ENCODE measurements at places on chromosomes 16 and 17.

- peak; percentile 39 for DNase-seq
Observed at GRCh38 chr17:36135465-36135864, 31.8 kb downstream of the CCL4 start.

- DNase-seq, result peak; percentile 63
Observed at GRCh38 chr16:3618769-3619141, 7.3 kb upstream of the SLX4 start.

DNA sequence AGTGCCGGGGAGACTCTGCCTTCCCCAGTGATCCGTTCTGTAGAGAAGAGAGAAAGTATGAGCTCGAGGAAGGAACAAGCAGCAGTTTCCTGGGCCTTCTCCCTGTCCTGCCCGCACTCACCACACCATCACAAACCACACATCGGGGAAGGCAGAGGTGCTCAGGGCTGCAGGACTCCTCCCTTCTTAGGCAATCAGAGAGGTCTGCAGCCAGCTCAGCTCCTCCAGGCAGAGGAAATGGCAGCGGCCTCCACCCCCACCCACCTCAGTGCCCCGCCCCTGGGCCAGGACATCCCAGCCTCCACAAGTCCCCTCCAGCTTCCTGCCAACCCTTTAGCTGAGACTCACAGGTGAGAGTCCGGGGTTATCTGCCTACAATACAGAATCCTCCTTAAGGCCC, 2.0 kb downstream of the ZNF319 start:
- DNase-seq, result peak; percentile 96

DNA sequence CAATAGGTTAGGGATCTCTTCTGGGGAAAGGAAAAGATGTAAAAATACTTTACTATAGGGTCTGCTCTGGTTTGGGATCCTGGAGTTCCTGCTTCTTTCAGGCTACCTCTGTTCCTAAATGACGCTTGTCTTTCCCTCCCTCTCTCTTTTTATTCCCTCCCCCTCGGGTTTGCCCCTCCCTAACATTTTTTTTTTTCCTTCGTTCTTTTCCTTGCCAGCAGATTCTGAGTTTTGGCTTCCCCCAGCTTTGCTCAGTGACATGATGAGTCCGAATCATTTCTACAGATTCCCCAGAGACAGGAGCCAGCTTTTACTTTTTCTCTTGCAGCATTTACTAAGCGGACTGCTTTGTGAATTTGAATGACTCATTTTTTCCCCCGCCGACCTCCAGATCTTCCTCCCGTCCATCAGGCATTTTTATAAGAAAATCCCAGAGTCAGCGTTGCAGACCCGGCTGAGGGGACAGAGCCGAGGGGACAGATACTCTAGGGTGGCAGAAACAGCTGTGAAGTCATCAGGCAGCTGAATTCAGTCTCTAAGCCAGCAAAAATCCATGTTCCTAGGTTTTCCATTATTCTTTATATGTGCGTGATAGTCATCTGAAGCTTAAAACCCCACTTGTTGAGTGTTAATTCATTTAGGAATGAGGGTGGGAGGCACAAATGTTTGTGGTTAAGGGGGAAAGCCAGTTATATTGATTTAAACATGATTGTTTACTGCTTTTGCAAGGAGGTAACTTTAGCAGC, at the start of gene TMEM100:
TSS of gene TMEM100 (minus strand) at position 123 of the 746 bp plus-strand sequence. CDS start 1,794 bp downstream, outside the sequence.
- peak; percentile 82 for DNase-seq

- no peak for DNase-seq
Observed at GRCh38 chr17:4560837-4561256, 470 bp upstream of the GGT6 start.

GRCh38 chr17:16286009-16286946, 67.0 kb downstream of the CENPV start:
- DNase-seq, result peak; percentile 98

- DNase-seq, result peak; percentile 29
Observed at GRCh38 chr16:22008215-22009059, 526 bp downstream of the MOSMO start.

- no peak for DNase-seq
Observed at GRCh38 chr17:21417921-21418320, 41.8 kb downstream of the KCNJ12 start.

- no peak for DNase-seq
Observed at GRCh38 chr16:15518381-15519351, 84.3 kb downstream of the BMERB1 start.

DNA sequence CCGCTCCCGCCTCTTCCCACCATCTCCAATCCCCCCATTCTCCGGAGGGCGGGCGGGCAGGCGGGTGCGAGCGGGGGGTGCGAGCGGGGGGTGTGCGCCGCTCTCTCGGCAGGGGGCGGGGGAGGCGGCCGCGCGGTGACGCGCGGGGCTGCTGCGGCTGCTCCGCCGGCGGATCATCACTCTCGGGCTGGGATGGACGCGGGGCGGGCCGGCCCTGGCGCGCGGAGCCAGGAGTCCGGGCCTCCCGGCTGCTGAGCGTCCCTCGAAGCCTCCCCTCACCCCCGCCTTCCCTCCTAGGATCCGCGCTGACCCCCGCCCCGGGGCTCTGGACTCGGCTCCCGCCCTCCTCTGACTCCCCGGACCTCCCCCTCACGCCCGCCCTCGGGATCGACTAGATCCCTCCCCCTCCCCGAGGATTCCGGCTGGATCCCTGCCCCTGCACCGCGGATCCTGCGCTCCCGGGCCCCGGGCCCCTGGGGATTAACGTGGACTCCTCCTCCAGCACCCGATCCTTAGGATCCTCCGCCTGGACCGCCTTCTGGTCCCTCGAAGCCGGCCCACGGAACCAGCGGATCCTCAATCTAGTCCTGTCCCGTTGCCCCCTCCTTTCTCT, 946 bp upstream of the TMEM256 start:
- DNase-seq, result peak; percentile 13

DNA sequence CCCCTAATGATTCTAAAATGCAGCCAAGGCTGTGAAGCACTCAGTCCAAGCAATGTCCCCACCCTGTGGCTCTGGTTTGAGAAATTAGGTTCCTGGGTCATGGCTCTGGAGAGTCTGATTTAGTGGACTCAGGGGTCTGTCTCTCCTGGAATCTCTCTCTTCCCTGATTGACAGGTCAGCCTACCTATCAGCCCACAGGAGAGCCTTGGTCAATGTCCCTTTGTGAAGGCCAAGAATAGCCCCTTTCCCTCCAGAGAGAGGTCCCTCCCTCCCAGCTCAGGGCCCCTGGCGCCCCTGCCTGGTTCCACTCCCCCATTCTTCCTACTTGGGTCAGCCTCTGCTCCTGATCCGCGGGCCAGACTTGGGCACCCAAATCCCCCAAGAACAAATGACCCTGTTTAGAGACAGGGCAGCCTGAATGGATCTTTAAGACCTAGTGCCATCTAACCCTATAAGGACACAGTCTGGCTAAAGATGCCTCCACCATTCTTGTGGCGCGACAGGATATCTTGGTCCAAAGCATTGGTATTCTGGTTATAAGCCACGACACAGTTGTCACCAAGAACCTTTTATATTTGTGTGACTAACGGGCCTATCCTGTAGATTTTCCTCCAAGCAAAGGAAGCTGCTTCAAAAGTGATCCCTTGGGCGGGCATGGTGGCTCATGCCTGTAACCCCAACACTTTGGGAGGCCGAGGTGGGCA, 38.3 kb upstream of the PRSS54 start:
- no peak for DNase-seq

DNA sequence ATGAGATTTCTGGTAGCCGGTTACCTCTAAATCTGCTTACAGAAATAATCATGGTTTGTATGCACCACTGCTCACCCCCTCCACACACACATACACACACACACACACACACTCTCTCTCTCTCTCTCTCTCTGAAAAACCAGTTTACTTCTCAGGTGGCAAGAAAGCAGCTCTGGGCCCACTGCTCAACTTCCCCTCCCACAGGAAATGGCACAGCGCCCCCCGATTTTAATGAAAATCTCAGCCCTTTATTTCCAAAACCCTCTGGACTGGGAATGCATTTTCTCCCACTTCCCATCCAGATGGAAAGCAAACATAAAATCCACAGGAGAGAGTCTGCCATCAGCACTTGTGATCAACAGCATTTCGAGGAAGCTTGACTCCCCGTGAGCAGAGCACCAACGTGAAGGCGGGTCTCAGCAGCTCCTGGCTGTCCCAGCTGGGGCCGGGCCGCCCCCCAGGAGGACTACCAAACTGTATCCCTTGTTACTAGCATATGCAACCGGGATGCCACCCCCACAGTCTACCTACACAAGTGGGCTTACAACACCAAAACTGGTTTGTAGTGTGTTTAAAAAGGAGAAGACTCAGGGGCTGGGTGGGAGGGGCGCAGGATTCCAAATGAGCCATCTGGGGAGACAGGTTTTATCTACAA, 121.1 kb downstream of the SLC39A11 start:
- no peak for DNase-seq

- no peak for DNase-seq
Observed at GRCh38 chr17:4485676-4486646, 12.7 kb upstream of the SPNS2 start.

DNA sequence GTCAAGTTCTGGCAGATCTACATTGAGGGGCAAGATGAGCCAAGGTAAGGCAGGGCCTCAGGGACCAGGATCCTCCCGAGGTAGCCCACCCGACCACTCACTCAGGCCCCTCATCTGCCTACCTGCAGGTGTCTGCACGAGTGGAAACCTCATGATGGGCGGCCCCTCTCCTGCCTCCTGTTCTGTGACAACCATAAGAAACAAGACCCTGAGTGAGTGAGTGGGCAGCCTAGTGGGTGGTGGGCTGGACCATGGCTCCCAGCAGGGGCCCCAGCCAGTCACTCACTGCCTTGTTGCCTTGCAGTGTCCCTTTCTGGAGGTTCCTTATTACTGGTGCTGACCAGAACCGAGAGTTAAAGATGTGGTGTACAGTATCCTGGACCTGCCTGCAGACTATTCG, 5.4 kb downstream of the EDC4 start:
- no peak for DNase-seq

DNA sequence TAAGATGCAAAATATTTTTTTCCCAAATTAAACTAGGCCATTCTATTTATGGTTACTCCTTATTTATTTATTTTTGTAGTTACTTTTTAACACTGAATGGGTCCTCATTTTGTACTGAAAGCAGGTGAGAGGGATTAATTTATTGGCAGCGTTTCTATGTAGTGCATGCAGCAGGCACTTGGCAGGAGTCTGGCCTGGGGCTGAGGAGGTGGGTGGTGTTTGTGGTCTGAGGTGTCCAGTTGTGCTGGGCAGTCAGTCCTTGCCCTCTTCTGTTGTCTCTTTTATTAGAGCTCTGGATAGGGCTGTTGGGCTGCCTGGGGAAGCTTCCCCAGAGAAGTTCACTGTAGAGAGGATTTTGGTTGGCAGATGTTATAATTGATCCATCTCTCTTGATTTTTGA, 12.7 kb downstream of the SEC14L1 start:
- no peak for DNase-seq

DNA sequence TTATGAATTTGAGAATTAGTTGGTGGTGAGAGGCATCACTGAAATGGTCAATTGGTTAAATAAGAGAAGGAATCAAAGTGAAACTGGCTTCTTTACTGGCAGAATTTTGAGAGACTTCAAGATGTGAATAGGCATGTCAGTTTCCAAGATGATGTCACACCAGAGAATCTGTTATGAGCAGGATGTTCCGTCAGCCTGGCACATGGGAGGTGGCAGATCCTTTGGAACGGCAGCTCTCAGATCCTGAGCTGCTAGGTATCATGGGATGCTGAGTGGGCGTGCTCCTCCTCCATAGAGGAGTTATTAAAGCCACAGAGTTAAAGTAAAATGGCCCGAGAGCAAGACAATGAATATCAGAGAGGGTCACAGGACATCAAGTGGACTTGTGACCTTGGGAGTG, 444.3 kb upstream of the HSBP1 start:
- DNase-seq, result no peak

DNA sequence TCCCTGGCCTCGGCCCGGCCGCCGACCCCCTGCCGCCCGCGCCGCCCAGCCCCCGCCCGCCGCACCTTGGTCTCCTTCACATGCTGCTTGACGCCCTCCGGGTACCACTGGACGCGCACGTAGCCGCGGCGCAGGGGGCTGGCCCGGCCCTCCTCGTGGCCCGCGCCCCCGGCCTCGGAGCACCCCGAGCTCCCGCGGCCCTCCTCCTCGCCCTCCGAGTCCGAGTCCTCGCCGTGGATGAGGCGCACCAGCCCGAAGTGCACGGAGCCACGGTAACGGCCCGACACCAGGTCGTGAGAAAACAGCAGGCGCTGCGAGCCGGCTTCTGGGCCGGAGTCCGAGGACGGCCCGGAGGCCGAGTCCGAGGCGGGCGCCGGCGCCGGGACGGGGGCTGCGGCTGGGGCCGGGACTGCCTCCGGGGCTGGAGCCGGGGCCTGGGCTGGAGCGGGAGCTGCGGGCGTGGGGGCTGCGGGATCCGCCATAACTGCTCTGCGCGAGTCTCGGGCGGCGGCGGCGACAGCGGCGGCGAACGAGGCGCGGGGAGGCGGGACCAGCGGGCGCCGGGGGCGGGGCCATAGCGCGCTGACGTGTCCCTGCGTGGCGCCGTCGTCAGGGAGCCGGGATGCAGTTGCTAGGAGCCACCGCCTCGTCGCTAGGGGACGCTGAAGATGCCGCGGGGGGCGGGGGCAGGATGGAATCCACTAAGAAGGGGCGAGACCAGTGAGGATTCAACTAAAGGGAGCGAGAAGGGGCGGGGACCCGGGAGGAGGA, at the start of gene UBE2O:
TSS of gene UBE2O (minus strand) at position 493 of the 771 bp plus-strand sequence. CDS start at position 482, 11 bp downstream.
- peak; percentile 92 for DNase-seq

DNA sequence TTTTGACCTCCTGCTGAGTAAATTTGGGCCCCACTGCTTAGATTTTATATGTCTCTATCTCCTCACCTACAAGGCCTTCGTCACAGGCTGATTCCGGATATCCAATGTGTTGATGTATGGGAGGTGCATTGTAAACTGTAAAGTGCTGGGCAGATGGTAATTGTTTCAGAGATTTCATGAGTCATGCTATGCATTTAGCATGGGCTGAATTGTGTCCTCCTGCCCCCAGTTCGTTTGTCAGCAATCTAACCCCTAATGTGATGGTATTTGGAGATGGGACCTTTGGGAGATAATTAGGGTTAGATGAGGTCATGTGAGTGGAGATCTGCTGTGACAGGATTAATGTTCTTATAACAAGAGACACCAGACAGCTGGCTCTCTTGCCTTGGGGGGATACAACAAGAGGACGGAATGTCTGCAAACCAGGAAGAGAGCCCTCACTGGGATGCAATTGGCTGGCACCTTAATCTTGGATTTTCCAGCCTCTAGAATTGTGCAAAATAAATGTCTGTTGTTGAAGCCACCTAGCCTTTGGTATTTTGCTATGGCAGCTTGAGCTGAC, 101.8 kb upstream of the NLRP1 start:
- DNase-seq, result no peak

DNA sequence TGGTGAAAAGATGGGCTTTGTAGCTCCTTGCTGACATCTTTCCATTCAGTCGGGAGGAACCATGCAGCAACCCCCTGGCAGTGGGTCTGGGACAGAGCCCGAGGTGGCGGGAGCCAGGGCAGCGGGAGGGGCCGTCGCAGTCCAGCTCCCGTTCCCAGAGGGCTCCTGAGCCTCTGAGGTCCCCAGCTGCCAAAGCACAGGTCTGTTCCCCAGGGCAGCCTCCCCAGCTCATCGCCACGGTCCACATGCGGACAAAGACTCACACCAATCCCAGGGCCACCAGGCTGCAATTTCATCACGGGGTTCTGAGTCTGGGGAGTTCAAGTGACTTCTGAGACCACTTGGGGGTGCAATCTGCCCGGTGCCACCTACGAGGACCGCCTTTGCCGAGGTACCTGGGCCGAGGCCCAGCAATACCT, 196.0 kb downstream of the RBFOX3 start:
- DNase-seq, result no peak

Data from NB4 (cell line).